ENCODE measurements at places on chromosomes 16 and 17. TPM values are rescaled to one million over a fixed set of nuclear protein-coding genes. Genes with fewer than 3 reads are reported as not detected.

Gene CNGB1
- not detected for total RNA-seq

DNA sequence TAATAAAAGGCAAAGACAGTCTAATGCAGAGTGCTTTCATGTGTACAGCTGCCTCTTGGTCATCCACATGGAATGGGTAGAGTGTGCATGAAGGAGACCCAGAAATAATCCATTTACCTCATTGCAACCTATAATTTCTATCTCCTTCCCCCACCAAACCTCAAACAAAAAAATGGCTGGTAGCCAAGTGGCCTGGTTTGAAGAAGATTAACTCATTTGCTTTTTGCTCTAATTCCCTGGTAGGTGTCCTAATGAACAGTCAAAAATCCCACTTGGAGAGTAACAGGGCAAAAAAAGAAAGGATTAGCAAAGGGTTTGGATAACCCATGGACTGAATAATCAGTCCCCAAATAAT lies 13.0 kb upstream of the LYRM9 start:
- no peaks in the 10 kb centered on the region for H3K4me1 ChIP-seq
- no peak for DNase-seq
- H3K27me3 ChIP-seq = peaks cover 24% of the 10 kb centered on the region
- H3K36me3 ChIP-seq = no peaks in the 10 kb centered on the region

Gene C1QL1
- total RNA-seq = not detected

- peaks cover 36% of the 10 kb centered on the region for H3K36me3 ChIP-seq
- DNase-seq = no peak
- H3K4me1 ChIP-seq = no peaks in the 10 kb centered on the region
- H3K27ac ChIP-seq = no peak overlapping the region
These were observed 362.0 kb downstream of the SEC14L1 start for GRCh38 chr17:77502626-77503292.

- no peak for DNase-seq
- H3K36me3 ChIP-seq = no peaks in the 10 kb centered on the region
- no peaks in the 10 kb centered on the region for H3K27me3 ChIP-seq
- peaks cover 52% of the 10 kb centered on the region for H3K4me1 ChIP-seq
- H3K4me3 ChIP-seq = no peak overlapping the region
These were observed 26.1 kb downstream of the MAP2K4 start for GRCh38 chr17:12046786-12047185.

DNA sequence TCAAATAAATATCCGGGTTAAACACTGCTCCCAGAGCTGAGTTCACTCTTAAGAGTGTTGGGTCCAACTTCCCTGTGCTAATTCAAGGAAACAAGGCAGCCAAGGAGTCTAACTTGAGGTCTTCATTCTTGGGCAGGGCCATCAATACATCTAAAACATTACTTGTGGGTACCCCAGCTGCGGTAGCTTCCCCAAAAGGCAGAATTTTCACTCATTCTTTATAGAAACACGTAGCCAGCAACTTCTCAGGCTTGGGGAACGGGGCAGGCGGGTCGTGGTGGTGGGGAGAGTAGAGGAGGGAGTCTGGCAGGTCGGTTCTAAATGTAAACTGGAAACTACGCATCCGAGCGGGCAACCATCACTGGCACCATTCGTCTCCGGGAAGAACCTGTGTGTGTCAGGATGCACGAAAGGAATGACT lies 666 bp upstream of the METTL9 start:
- peaks cover 30% of the 10 kb centered on the region for H3K4me1 ChIP-seq
- no peak for DNase-seq
- peak overlapping the region; percentile 89 for H3K4me3 ChIP-seq
- H3K27ac ChIP-seq = peak overlapping the region; percentile 93
- H3K27me3 ChIP-seq = no peaks in the 10 kb centered on the region

DNA sequence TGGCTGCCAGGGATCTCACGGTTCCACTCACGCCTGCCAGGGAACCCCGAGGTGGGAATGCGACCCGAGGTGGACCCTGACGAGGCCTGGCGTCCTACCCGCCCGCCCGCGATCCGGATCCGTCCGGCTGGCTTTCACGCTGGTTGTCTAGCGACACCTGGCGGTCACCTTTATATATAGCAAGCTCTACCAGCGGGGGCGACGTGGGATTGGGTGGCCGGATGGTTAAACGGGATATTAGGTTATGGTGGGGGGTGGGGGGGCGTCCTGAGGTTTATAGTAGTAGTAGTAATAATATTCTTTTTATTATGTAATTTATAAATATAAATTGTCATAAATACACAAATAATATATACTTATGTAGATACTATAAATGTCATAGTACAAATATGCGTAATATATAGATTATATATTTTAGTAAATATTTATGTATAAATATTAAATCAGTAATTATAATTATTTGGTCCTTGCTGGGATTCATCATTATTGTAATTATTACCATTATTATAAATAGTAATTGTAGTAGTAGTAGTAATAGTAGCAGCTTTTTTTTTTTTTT lies 136.9 kb downstream of the KCNJ12 start:
- peaks cover 17% of the 10 kb centered on the region for H3K27me3 ChIP-seq
- H3K4me3 ChIP-seq = no peak overlapping the region
- H3K36me3 ChIP-seq = no peaks in the 10 kb centered on the region
- peak; percentile 63 for DNase-seq
- H3K4me1 ChIP-seq = peaks cover 21% of the 10 kb centered on the region

GRCh38 chr17:30376621-30377452 lies 1.9 kb upstream of the CPD start:
- DNase-seq = no peak
- peaks cover 29% of the 10 kb centered on the region for H3K4me1 ChIP-seq
- no peak overlapping the region for H3K27ac ChIP-seq
- peaks cover 47% of the 10 kb centered on the region for H3K27me3 ChIP-seq

Gene CPHXL2
- not detected for total RNA-seq

- H3K4me3 ChIP-seq = peak overlapping the region; percentile 66
- no peaks in the 10 kb centered on the region for H3K27me3 ChIP-seq
- peak; percentile 17 for DNase-seq
- peak overlapping the region; percentile 92 for H3K27ac ChIP-seq
These were observed 260.4 kb upstream of the TBX2 start for GRCh38 chr17:61139219-61139618.

- peak overlapping the region; percentile 83 for H3K4me3 ChIP-seq
- H3K27ac ChIP-seq = no peak overlapping the region
- peaks cover 54% of the 10 kb centered on the region for H3K4me1 ChIP-seq
- no peaks in the 10 kb centered on the region for H3K27me3 ChIP-seq
- no peak for DNase-seq
- peaks cover 19% of the 10 kb centered on the region for H3K36me3 ChIP-seq
These were observed 2.7 kb downstream of the XYLT1 start for GRCh38 chr16:17467923-17468540.

GRCh38 chr16:70573451-70574121 lies 50.0 kb downstream of the SF3B3 start:
- H3K36me3 ChIP-seq = peaks cover 65% of the 10 kb centered on the region
- H3K27me3 ChIP-seq = no peaks in the 10 kb centered on the region
- no peak overlapping the region for H3K4me3 ChIP-seq
- DNase-seq = no peak
- H3K27ac ChIP-seq = no peak overlapping the region
- peaks cover 4% of the 10 kb centered on the region for H3K4me1 ChIP-seq

GRCh38 chr17:40552806-40553693 lies 12.2 kb downstream of the CCR7 start:
- H3K27ac ChIP-seq = peak overlapping the region; percentile 99
- DNase-seq = peak; percentile 25
- H3K4me3 ChIP-seq = peak overlapping the region; percentile 74
- peaks cover 73% of the 10 kb centered on the region for H3K36me3 ChIP-seq

DNA sequence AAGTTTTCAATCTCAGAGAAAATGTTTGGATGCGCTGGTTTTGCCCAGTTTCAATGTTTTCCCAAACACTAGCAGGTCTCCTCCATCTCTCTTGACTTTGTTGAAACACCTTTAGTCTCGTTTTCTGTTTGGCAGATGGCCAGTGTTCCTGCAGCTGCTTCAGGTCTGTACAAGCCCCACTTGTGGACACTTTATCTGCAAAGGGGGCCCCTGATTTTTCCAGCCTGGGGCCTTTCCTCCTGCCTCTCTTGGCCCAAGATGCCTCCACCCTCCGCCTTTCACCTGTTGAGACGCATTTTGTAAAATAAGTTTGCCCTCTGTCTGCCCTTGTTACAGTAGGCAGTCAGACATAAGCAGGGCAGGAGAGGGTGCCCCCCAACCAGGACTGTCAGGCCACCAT lies 21.8 kb upstream of the PRM1 start:
- DNase-seq = no peak
- no peak overlapping the region for H3K27ac ChIP-seq
- H3K4me3 ChIP-seq = no peak overlapping the region

GRCh38 chr16:82257990-82258389 lies 88.0 kb upstream of the MPHOSPH6 start:
- H3K4me1 ChIP-seq = no peaks in the 10 kb centered on the region
- H3K36me3 ChIP-seq = no peaks in the 10 kb centered on the region
- H3K4me3 ChIP-seq = no peak overlapping the region
- no peak overlapping the region for H3K27ac ChIP-seq

DNA sequence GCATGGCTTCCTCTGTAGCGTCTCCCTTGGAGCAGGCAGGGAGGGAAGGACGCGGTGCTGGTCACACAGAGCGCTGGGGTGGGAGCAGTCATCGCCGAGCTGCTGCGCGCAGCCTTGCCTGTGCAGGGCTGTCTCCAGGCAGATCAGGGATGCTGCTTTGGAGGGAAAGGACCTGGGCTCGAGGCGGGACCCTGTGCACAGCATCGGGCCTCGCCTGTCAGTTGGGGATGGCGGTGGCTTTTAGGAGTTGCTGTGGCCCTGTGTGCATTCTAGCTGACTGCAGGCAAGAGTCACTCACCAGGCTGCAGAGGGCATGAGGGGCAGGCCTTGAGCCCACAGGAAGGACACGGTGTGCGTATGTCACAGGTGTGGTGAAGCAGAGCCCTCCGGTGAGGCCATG lies 10.1 kb downstream of the ACSF3 start:
- no peak overlapping the region for H3K4me3 ChIP-seq
- no peaks in the 10 kb centered on the region for H3K27me3 ChIP-seq
- peaks cover 89% of the 10 kb centered on the region for H3K36me3 ChIP-seq
- peaks cover 22% of the 10 kb centered on the region for H3K4me1 ChIP-seq
- H3K27ac ChIP-seq = no peak overlapping the region

DNA sequence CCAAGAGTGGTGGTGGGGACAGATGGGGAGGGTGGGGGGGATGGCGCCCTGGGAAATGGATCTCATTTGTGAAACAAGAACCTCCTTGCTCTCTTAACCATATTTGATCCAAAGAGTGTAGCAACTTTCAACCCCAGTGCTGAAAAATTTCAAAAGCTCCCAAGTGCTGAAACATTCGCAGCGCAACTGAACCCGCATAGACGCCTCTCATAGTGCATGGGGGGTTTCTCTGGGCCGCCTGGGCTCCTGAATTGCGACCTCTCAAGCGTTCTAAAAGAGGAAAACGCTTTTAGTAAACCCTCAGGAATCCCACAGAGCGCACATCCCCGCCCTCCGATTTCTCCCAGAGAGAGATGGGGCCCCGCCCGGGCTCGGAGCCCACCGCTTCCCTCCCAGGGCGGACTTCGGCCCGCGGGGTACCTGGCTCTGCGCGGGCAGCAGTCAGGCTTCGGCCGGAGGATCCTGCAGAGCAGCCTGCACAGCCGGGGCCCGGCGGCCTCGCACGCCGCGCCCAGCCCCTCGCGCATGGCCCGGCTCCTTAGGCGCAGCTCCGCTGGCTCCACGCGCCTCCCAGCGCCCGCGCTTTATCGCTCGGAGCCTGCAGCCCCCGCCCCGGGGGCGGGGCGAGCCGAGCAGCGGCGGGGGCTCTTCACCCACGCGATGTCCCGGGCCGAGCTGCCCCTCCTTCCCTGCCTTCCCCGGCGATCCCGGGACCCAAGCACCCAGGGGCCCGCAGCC lies 7.0 kb downstream of the NOS2 start:
- H3K36me3 ChIP-seq = no peaks in the 10 kb centered on the region
- H3K4me3 ChIP-seq = peak overlapping the region; percentile 1
- H3K27me3 ChIP-seq = peaks cover 51% of the 10 kb centered on the region
- no peak for DNase-seq

GRCh38 chr17:7137171-7137943 lies 22.7 kb upstream of the ASGR2 start:
- peaks cover 9% of the 10 kb centered on the region for H3K27me3 ChIP-seq
- H3K4me1 ChIP-seq = peaks cover 18% of the 10 kb centered on the region
- H3K4me3 ChIP-seq = no peak overlapping the region
- no peak for DNase-seq
- H3K36me3 ChIP-seq = no peaks in the 10 kb centered on the region

DNA sequence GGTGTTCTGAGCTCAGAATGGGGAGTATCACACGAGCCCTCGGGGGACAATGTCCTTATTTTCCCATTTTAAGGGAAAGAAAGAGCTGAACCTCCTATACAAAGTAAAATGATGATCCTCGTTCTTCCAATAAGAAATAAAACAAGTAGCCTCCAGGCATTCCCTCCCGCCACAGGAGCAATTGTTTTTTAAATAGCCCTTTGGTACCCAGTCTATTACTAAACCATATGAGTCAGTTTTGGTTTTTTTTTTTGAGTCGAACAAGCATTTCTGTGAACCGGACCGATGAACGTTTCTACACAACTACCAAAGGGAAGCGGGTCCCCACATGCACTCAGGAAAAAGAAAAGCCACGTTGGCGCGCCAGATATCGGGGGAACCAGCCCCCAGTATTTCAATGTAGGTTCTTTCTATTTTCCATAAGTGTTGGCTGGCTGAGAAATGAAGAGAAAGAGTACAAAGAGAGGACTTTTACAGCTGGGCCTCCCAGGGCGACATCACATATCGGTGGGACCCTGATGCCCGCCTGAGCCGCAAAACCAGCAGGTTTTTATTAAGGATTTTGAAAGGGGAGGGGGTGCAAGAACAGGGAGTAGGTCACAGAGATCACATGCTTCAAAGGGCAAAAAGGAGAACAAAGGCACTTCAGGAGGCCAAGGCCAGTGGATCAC lies 3.8 kb upstream of the DCXR start:
- H3K36me3 ChIP-seq = no peaks in the 10 kb centered on the region
- no peaks in the 10 kb centered on the region for H3K27me3 ChIP-seq
- DNase-seq = no peak
- peaks cover 16% of the 10 kb centered on the region for H3K4me1 ChIP-seq
- H3K4me3 ChIP-seq = no peak overlapping the region

DNA sequence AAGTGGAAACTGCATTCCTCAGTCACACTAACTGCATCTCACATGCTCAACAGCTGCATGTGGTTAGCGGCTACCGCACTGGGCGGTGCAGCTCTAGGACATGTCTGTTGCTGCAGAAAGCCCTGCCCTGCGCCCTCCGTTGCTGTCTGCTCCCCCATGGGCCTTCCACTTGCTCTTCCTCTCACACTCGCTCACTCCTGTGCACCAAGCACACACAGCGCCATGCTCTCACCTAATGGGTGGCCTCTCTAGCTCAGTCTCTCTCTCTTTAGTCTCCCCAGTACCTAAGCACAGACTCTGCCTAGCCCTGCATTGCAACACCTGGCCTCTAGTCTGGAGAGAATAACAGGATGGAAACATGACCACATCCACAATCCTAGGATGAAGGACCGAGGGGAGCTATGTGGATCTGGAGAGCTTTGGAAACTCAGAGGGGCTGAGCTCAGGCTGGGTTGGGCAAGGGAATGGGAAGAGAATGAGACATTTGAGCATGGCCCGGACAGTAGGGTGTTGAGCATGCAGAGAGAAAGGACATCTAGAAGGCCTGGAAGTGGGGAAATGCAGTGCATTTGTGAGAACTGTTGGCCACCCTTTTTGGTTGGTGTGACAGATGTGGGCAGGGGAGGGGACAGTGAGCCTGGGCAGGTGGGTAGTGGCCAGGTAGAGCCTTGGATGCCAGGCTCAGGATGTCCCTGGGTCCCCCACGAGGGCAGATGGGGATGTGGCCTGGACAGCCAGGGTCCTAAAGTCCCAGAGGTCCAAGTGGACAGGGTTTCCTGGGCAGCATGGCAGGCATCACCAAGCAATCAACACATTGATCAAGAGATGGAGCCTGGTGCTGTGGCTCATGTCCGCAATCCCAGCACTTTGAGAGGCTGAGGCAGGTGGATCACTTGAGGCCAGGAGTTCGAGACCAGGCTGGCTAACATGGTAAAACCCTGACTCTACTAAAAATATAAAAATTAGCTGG lies 16.1 kb downstream of the SGCA start:
- peak overlapping the region; percentile 2 for H3K27ac ChIP-seq
- no peaks in the 10 kb centered on the region for H3K27me3 ChIP-seq
- DNase-seq = no peak
- peaks cover 50% of the 10 kb centered on the region for H3K4me1 ChIP-seq
- no peak overlapping the region for H3K4me3 ChIP-seq
